ENCODE measurements at places on chromosomes 6 and 20.

DNA sequence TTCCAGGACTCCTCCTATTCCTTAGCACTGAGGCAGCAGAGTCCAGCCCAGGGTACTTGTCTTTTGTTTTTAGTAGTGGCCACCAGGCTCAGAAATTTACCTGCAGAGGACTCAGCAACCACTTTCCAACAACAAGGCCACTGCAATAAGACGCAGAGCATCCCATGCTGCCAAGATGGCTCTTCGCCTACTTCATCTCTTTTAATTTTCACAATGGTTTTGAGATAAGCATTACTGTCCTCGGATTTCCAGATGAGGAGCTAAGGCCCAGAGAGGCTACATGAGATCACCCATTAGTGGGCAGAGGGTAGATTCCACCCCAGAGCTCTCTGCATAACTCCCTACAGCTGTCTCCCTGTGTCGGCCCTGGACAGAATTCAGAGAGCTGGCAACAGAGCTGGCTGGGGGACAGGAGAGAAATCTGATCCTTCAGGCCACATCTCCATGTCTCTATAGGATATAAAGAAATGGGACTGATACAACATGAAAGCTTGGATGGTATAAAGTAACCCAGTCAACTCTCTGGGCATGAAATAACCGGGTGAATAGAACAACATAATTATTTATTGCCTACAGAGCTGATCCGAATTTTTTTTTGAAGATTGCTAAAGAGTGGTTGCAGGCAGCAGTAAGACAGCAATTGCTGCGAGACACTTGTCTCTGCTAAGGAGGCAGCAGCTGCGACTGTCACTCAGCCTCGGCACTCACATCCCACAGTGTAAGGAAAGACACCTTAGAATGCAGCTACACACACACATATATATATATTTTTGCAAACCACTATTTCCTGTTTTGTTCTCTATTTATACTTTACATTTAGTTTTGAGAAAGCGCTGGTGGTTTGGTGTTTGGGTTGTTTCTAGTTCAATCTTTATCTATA, 37.2 kb downstream of the SCML4 start:
- no peak overlapping the region for H3K27ac ChIP-seq
- no peak overlapping the region for H3K4me3 ChIP-seq
- DNase-seq: no peak
- no peaks in the 10 kb centered on the region for H3K27me3 ChIP-seq
- no peaks in the 10 kb centered on the region for H3K4me1 ChIP-seq
- H3K36me3 ChIP-seq: no peaks in the 10 kb centered on the region

- no peak overlapping the region for H3K4me3 ChIP-seq
- H3K27ac ChIP-seq: no peak overlapping the region
- DNase-seq: no peak
- H3K27me3 ChIP-seq: no peaks in the 10 kb centered on the region
- H3K36me3 ChIP-seq: no peaks in the 10 kb centered on the region
- H3K4me1 ChIP-seq: peaks cover 4% of the 10 kb centered on the region
Measured at GRCh38 chr6:34331371-34332050, 61.0 kb downstream of the NUDT3 start.

- no peaks in the 10 kb centered on the region for H3K27me3 ChIP-seq
- H3K27ac ChIP-seq: no peak overlapping the region
- no peak overlapping the region for H3K4me3 ChIP-seq
- H3K4me1 ChIP-seq: no peaks in the 10 kb centered on the region
Measured at GRCh38 chr6:170045563-170045960, 245.3 kb downstream of the DLL1 start.

- no peak for DNase-seq
- H3K27me3 ChIP-seq: no peaks in the 10 kb centered on the region
- H3K36me3 ChIP-seq: no peaks in the 10 kb centered on the region
- no peak overlapping the region for H3K4me3 ChIP-seq
Measured at GRCh38 chr20:59391975-59392374, 91.6 kb downstream of the EDN3 start.

DNA sequence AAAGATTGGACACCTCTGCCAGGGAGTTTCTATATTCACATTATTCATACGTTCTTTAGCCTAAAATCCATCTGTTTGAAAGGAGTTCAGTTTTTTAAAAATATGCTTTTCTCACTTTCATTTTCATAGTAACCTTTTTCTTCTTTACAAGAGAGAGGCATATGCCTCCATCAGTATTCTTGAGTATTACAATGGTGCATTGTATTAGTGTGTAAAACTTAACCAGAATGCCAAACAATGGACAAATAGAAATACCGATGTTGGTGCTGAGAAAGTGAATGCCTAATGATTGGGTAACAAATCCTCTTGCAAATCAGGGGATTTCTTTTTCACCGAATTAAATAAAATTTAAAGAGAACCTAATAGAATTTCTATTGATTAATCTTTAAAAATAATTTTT, 163.2 kb upstream of the LAMA2 start:
- no peaks in the 10 kb centered on the region for H3K27me3 ChIP-seq
- no peak overlapping the region for H3K27ac ChIP-seq
- DNase-seq: no peak
- H3K36me3 ChIP-seq: no peaks in the 10 kb centered on the region
- no peaks in the 10 kb centered on the region for H3K4me1 ChIP-seq
- no peak overlapping the region for H3K4me3 ChIP-seq

DNA sequence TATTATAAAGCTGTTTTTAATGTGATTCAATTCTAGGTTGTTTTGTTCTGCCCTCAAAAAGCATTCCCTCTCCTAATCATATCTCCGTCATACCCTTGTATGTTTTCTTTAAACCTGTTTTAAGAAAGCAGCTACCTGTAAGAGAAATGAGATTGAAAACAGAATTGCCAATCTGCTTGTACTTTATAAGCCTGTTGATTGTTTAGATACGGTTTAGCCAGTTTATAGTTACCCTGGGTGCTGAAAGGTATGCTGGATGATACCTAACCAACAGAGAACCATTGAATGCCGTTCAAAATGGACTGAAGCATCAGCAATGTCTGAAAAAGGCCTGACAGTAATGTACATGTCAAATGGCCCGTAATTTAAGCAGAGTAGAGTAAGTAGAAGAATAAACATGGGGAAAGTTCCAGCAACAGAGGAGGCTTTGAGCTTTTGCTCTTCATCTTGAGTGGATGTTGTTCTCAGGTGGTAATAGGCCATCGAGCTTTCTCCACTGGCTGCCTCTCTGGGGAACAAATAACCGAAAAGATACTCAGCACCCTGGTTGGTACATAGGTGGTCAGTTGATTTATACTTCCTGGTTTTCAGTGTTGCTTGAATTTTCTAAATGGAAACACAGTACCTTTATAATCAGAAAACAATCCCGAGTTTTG, 27.5 kb downstream of the PTPN1 start:
- H3K36me3 ChIP-seq: no peaks in the 10 kb centered on the region
- H3K27me3 ChIP-seq: no peaks in the 10 kb centered on the region
- no peak for DNase-seq
- H3K4me1 ChIP-seq: peaks cover 26% of the 10 kb centered on the region

- H3K4me3 ChIP-seq: no peak overlapping the region
- H3K27ac ChIP-seq: no peak overlapping the region
- H3K36me3 ChIP-seq: no peaks in the 10 kb centered on the region
- no peak for DNase-seq
- peaks cover 5% of the 10 kb centered on the region for H3K4me1 ChIP-seq
- H3K27me3 ChIP-seq: no peaks in the 10 kb centered on the region
Measured at GRCh38 chr6:111809264-111809663, 64.0 kb downstream of the FYN start.

DNA sequence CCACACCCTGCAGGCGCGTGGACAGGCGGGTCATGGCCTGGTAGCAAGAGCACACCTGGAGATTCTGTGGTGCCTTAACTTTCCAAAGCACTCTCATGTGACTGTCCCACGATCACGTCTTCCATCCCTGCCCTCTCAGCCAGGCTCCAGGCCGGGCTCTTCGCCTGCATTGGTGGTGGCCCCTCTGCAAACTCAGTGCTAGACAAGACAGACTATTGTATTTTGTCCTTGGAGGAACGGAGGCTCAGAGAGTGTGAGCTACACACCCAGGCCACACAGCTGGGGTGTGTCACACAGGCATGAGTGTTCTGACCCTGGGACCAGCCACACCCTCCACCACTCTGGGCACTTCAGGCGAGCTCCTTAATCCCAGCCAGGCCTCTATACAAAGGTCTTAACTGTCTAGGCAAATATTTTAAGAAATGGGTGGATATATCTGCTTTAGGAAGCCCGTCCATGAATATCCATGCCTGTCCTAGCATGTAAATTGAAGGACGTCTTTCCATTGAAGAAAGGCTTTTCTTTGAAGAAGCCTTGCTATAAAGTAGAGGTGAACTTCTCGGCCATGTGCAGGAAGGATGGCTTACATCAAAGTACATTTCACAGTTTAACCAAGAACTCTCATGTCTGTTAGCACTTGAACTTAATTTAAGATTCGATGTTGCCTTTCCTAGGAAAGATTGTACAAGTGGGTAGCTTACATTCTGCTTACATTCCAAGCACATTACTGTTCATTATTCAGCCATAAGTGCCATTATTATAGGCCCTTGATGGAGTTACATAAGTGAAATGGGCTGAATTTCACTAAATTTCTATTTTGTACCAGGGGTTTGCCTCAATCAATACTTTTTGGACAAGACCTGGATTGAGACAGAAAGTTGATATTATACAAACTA, 263.9 kb downstream of the DLL1 start:
- H3K4me3 ChIP-seq: no peak overlapping the region
- H3K4me1 ChIP-seq: no peaks in the 10 kb centered on the region
- DNase-seq: no peak
- H3K27ac ChIP-seq: no peak overlapping the region

DNA sequence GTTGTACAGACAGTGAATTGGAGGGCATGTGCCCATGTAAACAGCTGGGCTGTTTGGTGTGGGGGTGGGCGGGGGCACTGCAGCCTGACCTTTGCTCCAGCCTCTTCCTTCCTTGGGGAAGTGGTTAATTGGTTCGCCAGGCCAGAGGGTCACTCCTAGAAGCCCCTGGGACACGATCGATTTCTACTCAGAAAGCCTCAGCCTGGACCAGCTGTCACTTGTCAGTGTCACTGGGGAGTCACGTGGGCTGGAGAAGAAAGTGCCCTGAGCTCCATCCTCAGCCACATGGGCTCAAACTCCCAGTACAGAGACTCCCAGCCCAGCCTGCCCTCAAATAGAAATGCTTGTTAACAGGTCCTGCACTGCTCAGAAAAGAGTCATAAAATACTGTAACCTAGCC, 423.8 kb upstream of the SULF2 start:
- H3K36me3 ChIP-seq: no peaks in the 10 kb centered on the region
- H3K4me1 ChIP-seq: no peaks in the 10 kb centered on the region
- no peak for DNase-seq
- H3K4me3 ChIP-seq: no peak overlapping the region
- H3K27me3 ChIP-seq: no peaks in the 10 kb centered on the region

- peaks cover 2% of the 10 kb centered on the region for H3K36me3 ChIP-seq
- peak overlapping the region; percentile 85 for H3K4me3 ChIP-seq
- H3K27me3 ChIP-seq: peaks cover 18% of the 10 kb centered on the region
- H3K4me1 ChIP-seq: peaks cover 13% of the 10 kb centered on the region
- H3K27ac ChIP-seq: no peak overlapping the region
Measured at GRCh38 chr20:40686434-40686882, 2.6 kb downstream of the MAFB start.

DNA sequence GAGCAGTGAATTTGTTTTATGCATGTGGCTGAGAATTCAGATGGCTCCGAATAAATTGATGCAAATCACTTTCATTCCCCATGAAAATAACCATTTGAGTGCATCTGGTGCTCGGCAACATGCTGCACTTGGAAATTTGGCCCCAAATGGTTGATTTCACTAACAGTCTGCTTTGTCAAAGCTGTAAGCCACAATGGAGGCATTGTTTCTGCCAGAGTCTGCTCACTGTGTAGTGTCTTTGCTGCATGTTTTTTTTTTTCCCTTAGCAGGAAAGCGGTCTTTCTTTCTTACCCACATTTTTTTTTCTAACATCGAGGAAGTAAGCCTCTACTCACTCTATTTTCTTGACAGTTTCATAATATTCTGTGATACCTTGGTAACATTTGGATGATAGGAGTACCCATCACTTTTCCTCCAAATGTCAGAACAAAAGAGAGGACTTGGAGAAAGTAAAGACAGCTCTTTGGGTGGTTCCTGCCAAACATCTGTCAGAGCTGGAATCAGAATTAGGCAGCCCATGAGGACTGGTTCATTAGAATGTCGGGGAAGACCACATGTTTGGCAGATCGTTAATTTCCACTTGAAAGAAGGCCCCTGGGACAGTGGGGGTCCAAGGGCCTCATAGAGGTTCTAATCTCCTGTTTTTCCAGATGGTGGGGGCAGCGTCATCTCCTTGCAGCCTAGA, 149.5 kb downstream of the DOK5 start:
- no peaks in the 10 kb centered on the region for H3K36me3 ChIP-seq
- H3K27me3 ChIP-seq: no peaks in the 10 kb centered on the region
- peak; percentile 50 for DNase-seq
- H3K27ac ChIP-seq: no peak overlapping the region
- H3K4me3 ChIP-seq: no peak overlapping the region

DNA sequence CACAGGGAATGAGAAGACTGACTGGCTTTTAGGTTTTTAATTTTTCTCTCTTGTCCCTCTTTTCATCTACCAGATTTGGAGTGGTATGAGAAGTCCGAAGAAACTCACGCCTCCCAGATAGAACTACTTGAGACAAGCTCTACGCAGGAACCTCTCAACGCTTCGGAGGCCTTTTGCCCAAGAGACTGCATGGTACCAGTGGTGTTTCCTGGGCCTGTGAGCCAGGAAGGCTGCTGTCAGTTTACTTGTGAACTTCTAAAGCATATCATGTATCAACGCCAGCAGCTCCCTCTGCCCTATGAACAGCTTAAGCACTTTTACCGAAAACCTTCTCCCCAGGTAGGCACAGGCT, 644 bp downstream of the MAD2L1BP start:
- no peak for DNase-seq
- H3K27me3 ChIP-seq: no peaks in the 10 kb centered on the region
- H3K27ac ChIP-seq: peak overlapping the region; percentile 77
- H3K36me3 ChIP-seq: peaks cover 3% of the 10 kb centered on the region
- H3K4me1 ChIP-seq: no peaks in the 10 kb centered on the region

DNA sequence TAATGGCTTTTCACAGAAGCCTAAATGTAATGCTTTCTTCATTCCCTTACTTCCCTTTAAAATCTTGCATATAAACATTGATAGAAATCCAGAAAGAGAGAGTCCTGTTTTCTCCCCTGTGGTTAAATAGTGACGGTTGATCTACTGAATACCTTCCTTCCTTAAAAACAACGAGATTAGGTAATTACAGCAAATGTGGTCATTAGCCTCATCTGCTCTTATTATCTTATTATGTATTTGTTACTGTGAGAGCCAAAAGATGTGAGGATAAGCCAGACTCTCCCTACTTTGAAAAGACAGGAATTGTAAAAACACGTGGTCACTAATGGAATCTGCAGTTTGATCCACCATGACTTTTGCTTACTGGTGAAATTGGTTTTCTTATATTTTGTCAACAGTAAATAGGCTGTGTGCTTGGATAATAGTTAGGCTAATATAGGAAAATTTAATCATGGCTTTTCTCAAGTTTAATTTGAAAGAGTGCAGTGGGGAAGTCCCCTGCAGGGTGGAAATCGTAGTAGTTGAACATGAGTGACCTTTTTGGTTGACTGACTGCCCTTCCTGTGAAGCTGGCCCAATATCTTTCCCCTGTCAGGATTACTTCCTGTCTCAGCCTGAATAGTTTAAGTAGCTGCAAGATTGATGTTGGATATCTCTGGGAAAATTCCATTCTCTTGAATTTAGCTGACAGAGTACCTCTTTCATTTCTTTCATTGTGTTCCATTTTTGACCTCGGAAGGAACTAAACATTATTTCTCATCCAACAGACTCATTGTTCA, 62.8 kb downstream of the JARID2 start:
- DNase-seq: peak; percentile 57
- no peak overlapping the region for H3K4me3 ChIP-seq
- peaks cover 23% of the 10 kb centered on the region for H3K4me1 ChIP-seq
- H3K27me3 ChIP-seq: no peaks in the 10 kb centered on the region
